ENCODE measurements at places on chromosomes 12 and 14.
A peak's percentile ranks its signal among the peaks of the same experiment; 100 is the strongest.

DNA sequence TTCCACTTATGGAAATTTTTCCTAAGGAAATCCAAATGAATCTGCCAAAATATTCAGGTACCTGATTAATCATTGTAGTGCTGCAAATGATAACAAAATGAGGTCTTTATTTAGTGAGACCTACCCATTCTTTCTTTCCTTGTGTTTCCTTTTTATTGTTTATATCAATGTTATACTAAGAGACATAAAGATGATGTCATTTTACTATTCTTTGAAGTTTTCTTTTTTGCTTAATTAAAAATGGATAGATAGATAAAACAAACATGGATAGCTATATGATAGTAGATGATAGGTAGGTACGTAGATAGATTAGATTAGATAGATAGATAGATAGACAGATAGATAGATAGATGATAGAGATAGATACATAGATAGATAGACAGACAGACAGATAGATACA is 669.5 kb upstream of the TBX3 start:
- DNase-seq, result no peak

DNA sequence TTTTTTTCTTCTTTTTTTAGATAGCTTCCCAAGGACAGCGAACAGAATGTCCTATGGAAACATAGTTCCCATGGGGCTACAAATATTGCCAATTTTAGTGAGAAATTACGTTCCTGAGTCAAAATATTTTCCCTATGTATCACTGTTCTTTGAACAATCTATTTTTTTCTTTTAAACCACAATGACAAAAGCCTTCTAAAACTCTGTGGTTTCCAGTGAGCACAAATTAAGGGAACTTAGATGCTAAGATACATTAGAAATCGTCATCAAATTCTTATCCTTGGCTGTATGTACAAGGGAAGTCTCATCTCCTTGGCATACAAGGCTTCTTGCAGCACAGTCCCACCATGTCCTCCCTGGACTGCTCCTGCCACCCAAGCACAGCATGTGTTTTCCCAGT is 17.9 kb downstream of the CPM start:
- DNase-seq, result peak; percentile 25

DNA sequence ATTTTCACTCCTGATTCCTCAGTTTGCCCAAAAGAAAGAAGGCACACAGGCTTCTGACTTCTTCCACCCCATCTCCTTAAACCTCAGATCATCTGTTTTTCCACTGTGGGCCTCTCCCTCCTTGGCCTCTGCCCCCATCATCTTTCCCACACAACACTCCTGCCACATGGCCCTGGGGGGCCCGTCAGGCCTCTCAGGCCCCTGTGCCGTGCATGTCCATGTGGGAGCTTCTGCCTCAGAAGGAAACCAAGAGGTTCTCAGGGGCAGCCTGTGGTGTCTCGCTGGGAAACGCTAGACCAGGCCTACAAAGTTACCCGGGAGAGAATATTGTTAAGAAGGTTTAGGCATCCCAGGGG is 8.0 kb downstream of the KLHL33 start:
- DNase-seq, result no peak

- no peak for DNase-seq
These were observed 131.2 kb downstream of the SCARB1 start for GRCh38 chr12:124732275-124733075.

GRCh38 chr14:68441542-68441941 is 351.3 kb downstream of the ZFP36L1 start:
- no peak for DNase-seq

- no peak for DNase-seq
These were observed 56.3 kb downstream of the ASCL1 start for GRCh38 chr12:103013741-103014300.

- DNase-seq, result no peak
These were observed 111.4 kb upstream of the TMEM132C start for GRCh38 chr12:128155571-128155970.

DNA sequence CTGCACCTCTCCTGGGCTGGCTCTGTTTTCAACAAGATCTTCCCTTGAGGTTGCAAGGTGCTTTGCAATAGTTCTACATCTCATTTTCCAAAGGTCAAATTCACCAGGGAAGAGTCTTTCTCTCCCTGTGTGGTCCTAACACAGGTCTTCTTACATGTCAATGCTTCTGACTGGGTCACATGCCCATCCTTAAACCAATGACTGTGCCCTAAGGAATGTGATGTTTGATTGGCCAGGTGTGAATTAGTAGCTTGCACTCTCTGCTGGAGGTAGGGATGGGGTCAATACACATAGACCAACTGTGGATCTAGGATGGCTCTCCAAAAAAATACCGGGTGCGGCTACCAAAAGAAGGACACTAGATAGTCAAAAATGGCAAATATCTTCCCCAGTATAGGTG is 19.9 kb upstream of the KCNK10 start:
- DNase-seq, result no peak

DNA sequence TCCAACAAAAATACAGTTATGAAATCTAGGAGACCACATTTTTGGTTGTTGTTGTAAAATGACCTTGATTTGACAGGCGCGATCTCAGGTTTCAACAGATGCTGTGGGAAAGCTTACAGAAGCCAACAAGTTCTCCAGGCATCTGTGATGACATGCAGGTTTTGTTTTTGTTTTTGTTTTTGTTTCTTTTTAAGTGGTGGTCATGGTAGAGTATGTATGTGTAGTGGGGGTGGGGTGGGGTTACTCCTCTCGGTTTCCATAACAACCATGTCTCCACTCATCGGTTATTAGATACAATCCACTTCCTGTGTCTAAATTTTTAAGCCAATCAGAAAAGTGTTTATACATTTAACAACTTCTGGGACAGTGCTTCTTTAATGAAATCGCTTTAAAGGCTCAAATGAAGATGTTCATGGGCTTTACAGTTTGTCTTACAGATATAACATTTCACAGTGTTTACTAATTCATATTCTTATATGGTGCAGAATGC is 199.9 kb upstream of the FOXN3 start:
- no peak for DNase-seq

DNA sequence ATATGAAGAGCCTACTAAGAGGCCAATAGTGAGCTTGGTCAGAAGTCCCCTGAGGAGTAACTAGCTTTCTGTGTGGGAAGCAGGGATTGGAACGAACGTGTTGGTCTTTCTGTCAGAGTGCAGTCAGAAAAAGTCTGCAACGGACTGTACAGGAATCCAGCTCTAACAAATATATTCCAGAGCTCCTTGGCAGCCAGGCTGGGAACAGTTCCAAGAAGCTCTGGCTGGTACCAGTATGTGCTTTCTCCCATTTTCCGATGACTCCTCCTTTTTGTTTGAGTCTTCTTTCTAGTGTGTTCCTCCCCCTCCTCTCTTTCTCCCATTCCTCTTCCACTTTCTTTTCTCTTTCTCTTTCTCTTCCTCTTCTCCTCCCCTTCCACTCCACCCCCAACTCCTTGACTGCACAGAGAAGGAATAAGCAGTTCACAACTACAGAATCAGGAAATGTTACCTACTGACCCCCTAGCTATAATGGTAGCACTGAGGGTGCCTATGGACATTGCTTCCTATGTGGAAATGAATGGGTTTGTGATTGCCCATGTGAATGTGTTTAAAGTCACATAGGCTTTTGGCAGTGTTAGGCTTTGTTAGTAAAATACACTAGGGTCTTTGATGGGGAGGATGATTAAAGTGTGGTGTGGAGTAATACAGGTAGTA is 59.9 kb downstream of the TTLL5 start:
- peak; percentile 86 for DNase-seq

GRCh38 chr14:62247266-62247665 is 485.0 kb downstream of the SNAPC1 start:
- no peak for DNase-seq

- no peak for DNase-seq
These were observed 4.6 kb downstream of the ANO6 start for GRCh38 chr12:45220363-45220931.

GRCh38 chr14:36091096-36091495 is 85.4 kb downstream of the PTCSC3 start:
- peak; percentile 99 for DNase-seq

DNA sequence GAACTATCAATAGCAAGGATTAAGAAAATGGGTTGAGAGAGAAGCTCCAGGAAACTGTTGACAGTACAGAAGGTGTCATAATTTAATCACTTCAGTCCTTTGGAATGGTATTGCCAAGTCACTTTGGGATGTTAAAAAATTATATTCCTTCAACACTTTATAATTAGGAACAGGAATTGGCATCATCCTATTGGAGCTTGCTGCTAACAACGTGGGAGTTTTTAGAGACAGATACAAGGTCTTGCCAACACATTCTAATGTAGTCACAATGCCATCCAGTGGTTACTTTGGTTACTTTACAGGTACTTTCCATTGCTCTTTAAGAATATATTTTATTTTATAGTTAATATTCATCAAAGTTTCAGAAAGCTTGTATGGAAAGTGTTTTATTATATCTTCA is 310.1 kb downstream of the SYT1 start:
- peak; percentile 60 for DNase-seq

GRCh38 chr12:81440001-81440400 is 319.1 kb downstream of the PPFIA2 start:
- no peak for DNase-seq

- no peak for DNase-seq
These were observed 15.6 kb downstream of the CCDC198 start for GRCh38 chr14:57478050-57478449.

DNA sequence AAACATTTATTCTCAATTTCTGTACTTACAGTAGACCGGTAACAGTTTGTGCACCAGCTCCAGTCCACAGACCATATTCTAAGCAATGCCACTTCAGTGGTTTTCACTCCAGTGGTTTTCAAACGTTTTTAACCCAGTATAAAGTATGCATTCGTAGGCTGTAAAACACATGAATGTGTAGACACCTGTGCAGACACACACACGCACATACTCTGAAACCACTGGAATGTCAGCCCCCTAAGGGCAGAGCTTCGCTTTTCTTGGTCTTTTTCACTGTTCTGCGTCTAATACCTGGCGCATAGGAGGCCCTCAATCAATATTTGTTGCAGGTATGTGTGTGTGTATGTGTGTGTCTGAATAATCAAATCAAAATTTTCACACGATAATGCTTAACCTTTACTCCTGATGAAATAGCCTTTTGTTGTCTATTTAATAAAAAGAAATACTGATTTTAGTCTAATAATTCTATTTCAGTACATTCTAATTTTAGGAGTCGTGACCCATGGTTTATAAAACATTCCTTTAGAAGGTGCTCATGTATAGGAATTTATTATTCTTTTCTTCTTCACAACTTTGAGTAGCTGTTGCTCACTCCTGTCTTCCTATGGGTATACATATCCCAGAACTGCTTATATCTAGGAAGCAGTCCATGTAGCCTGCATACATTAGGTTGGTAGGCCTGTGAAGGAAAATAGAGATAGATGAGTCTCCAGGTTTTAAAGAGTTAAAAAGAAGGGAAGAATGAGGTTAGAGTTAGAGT is 73.6 kb upstream of the REP15 start:
- DNase-seq, result no peak

DNA sequence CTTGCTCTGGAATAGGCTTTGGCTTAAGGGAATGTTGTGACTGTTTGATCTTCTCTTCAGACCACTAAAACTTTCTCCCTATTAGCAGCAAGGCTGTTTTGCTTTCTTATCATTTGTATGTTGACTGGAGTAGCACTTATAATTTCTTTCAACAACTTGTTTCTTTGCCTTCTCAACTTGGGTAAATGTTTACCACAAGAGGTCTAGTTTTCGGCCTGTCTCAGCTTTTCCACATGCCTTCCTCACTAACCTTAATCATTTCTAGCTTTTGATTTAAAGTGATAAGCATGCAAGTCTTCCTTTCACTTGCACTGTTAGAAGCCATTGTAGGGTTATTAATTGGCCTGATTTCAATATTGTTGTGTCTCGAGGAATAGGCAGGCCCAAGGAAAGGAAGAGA is 126.7 kb upstream of the AEBP2 start:
- DNase-seq, result no peak

DNA sequence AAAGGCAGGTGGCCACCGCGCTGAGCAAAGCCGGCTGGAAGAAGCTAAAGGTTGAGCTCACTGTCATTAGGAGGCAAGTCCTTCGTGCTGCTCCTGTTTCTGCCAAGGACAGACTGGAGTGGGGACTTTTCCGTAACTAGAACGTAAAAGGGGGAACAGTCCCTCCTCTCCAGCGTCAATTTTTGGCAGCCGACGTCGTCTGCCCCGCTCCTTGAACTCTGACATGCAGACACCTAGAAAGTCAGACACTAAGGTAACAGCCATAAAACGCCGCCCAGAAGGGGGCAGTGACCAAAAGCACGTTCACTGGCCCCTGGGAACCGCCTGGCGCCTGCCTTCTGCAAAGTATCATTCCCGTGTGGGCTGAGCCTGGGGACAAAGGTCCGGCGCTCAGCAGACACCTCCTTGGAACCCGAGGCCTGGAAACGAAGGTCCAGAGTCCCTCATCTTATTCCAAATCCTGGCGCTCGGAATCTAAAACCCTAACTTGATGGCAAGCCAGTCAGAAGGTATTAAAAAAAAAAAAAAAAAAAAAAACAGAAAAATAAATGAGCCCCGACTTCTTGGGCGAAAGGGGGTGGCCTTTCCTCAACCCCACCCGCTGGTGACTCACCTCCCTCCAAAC is 1.1 kb upstream of the LRP1 start:
- DNase-seq, result no peak

Data from kidney glomerular epithelial cell (primary cell).